ENCODE measurements at places on chromosomes 6 and 20.

GRCh38 chr6:37495244-37495934 is 4.3 kb downstream of the CCDC167 start:
- DNase-seq: no peak

DNA sequence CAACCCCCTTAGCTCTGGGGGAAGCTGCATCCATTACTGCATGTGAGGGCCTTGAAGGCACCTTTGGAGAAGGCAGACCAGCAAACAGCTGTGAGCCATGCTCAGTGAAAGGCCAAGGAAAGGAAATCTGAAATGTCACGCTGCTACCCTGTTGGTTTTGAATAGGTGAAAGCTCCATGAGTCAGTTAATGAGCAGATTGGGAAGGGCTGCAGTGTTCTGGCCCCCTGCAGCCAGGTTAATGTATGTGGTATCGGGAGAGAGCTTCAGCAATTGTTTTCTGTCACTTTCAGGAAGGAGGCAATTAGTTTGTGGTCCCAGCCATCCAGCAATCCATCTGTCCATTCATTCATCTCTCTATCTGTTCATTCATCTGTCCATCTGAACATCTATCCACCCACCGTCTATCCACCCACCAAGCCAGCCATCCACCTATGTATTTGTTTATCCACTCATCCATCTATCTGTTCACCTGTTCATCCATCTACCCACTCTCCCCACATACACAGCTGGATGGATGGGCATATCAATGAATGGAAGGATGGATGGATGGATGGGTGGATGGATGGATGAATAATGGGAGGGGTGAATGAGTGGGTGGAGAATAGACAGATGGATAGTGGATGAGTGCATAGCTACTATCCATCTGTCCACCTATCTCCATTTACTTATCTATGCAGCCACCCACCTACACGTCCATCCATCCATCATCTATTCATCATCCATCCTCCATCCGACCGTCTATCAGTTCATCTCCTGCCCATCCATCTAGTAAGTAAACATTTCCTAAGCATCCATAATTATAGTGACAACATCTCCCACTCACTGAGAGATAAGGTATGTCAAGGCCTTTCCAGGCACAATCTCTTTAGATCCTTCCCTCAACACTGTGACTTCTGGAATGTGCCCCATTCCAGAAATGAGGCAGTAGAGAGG is 16.0 kb downstream of the PCK1 start:
- DNase-seq: no peak

GRCh38 chr20:33159713-33160112 is 8.2 kb upstream of the BPIFA2 start:
- no peak for DNase-seq

GRCh38 chr6:105952772-105953690 is 133.1 kb upstream of the PRDM1 start:
- DNase-seq: no peak
